ENCODE measurements at places on chromosomes 5 and 9.
A peak's percentile ranks its signal among the peaks of the same experiment; 100 is the strongest.

DNA sequence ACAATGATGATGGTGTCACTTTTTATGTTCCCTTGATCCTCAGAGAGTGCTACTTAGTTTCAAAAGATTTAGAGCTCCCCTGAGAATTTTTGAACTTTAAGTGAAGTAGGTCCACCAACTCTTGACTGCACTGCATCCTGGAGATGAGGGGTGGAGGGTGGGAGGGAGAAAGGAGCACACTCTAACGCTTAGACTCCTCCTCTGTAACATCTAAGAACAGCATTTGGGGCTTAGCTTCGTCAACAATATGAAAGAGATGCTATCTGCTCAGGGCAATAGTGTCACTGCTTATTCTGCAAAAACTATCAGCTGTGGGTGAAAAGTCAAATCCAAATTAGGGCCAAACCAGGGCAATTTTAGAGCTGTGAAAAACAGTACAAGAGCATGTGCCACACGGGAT is 242.8 kb upstream of the EFNA5 start:
- no peak for DNase-seq

- DNase-seq: no peak
Observed at GRCh38 chr5:68381060-68381459, 165.5 kb downstream of the PIK3R1 start.

- DNase-seq: no peak
Observed at GRCh38 chr9:69020301-69021145, 6.6 kb upstream of the PRKACG start.

DNA sequence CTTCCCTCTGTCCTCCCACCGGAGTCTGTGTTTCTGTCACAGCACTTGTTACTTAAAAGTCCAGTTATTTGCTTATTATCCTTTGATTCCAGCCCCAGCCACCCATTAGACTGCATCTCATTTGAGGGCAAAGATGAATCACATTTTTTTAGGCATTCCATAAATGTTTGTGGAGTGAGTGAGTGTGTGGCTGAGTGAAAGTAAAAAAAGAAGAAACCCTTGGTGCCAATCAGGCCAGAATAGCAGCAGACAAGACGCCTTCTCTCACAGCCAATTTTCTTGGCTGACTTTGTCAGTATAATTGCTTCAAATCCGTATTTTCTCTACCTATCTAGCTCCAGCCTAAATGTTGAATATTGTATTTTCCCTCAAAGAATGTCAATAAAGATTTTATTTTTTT is 613.0 kb upstream of the WWC1 start:
- peak; percentile 9 for DNase-seq

DNA sequence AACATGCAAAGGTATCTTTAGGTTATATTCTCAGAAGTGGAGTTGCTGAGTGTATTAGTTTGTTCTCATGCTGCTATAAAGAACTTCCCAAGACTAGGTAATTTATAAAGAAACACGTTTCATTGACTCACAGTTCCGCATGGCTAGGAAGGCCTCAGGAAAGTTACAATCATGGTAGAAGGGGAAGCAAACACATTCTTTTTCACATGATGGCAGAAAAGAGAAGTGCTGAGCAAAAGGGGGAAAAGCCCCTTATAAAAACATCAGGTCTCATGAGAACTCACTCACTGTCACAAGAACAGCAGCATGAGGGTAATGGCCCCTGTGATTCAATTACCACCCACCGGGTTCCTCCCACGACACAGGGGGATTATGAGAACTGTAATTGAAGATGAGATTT is 163.6 kb upstream of the PRLR start:
- DNase-seq: no peak

DNA sequence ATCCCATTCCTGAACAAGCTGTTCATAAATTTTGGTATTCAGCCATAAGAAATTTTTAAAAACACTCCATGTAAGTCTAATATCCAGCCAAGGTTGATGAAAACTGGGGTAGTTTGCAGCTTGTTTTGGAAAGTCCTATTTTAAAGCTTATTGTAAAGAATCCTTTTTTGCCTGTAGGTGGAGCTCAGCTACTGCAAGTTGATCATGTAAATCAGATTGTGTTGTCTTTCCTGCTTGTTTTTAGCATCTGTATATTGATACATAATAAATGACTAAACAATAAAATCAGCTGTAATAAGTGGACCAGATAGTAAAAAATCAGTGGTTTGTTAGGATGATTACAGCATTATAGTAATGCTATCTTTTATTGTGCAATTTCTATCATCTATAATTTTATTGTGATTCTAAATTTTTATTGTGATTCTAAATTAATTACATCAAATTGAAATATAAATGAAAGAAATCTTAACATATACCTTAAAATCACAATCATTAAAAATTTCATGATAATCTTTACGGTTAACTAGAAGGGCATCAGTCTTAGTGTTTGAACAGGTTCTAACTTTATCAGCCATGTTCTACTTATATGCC is 42.4 kb downstream of the CWC27 start:
- peak; percentile 4 for DNase-seq

- no peak for DNase-seq
Observed at GRCh38 chr9:27538647-27539046, 9.0 kb upstream of the MOB3B start.

DNA sequence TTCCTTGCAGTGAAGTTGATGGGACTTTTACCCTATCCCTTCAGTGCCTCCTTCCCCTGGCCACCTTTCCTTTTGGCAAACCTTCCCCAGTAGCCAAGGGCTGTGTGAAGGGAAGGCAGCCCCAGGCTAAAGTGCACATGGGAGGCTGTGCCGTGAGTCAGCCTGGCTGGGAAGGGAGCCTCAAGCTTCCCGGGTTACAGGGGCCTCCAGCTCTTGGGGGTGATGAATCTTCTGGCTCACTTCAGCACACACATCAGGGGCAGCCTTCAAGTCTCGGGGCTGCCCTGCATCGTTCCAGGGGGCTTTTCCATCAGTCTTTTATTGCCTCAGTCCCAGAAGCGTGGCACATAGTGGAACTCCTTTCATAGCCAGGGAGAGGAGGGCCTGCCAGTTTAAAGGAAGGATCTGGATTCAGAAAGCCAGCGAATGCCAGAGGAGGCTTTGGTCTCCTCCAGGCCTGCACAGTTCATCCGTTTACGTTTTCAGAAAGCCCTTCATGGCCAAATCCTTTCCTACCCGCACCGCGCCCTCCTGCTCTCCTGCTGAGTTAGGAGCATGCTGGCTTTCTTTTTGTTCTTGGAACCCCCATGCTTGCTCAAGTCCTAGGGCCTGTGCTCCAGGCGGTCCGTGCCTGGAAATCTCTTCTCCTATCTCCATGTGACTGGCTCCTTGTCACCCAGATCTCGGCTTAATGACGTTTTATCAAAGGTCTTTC is 134.8 kb upstream of the KLF4 start:
- DNase-seq: no peak

- peak; percentile 59 for DNase-seq
Observed at GRCh38 chr9:72315510-72316311, 49.3 kb downstream of the ZFAND5 start.

DNA sequence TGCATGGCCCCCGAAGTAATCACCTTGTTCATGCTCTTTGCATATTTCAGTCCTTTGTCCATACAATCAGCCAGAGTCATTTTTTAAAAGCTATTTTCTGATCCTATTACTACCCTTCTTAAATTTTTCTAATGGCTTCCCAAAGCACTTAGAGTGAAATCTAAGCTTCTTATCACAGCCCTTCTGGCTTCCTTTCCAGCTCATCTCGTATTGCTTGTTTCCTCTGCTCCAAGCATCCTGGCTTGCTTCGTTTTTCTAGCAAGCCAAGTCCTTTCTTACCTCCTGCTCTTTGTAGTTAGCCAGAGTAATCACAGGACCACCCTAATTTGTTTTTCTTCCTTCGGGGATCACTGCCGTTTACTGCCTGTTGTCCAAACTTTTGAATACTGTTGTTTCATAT is 453.3 kb downstream of the KIF4B start:
- no peak for DNase-seq

DNA sequence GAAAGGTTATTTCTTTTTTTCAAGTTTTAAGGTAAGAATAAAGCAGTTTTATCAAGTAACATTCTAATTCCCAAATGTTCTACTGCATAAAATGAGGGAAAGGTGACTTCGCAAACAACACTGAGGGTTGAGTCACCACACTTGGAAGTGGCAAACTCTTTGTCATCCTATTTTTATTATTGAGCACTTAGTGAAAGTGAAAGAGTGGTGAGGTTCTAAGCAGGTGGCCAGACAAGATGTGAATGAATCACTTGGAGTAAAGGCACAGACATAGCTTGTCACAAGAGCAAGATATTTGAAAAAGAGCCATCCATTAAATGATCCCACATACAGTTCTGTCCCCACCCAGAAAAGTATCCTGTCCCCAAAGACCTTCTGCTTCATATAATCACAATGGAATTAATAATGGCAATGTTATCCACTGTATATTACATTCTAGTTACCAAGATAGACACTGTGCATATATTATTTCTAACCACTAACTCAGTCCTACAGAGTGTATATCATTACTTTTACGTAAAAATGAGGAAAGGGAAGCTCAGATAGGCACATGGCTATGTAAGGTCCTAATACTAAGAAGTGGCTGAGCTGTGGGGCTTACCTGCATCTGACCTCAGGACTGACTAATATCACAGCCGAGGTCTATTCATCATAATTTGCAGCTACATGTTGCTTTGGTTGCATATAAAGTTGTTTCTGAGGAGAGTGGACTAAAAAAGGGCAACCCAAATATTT is 730.4 kb upstream of the MEF2C start:
- DNase-seq: no peak

DNA sequence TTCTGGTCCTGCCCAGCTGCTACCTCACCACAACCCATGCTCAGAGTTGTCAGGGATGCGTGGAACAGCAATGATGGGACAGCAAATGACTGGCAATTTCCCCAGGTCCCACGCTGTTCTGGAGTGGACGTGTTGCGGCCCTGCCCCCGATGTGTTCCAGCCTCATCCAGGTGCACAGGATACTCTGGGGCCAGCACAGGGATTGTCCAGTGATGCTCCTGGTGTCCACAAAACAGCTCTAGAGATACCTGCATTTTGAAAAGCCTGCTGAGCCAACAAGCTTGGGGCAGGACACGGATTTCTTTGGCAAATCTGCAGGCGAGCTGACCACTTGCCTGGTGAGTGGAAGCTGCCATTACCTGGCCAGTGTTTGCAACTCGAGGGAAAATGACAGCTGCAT is 88.7 kb downstream of the ANKRD33B start:
- DNase-seq: no peak

- peak; percentile 60 for DNase-seq
Observed at GRCh38 chr5:17096952-17097695, 120.3 kb upstream of the BASP1 start.

Measured in ELF-1 (cell line).